ENCODE measurements at places on chromosomes 2 and 18.

- no peak for DNase-seq
Observed at GRCh38 chr2:44053052-44053451, 57.3 kb upstream of the LRPPRC start.

DNA sequence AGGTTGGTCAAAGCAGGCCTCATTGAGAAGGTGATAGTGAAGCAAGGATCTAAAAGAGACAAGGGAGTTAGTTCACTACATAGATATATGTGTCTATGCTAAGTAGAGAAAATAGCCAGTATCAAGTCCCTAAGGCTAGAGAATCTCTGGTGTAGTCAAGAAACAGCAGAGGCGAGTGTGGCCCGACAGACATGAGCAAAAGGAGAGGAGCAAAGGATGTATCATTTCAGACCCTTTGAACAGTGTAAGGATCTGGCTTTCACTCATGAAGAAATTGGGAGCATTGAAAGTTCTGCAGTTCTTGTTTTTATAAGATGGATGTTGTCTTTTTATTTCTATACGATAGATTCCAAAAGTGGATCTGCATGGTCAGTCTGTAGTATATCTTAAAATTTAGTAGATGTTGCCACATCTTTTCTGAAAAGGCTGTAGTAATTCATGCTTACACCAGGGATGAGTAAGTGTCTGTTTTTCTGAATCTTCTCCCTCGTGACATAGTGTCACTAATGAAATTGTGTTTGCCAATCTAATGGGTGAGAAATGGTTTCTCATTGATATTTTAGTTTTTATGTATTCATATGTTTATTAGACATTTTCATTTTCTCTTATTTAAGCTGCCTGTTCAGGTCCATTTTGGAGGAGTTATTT, 18.8 kb downstream of the SP100 start:
- DNase-seq = no peak

- no peak for DNase-seq
Observed at GRCh38 chr2:230184727-230185578, 34.8 kb downstream of the SP110 start.

- DNase-seq = no peak
Observed at GRCh38 chr2:25339211-25339674, 2.5 kb downstream of the DNMT3A start.

DNA sequence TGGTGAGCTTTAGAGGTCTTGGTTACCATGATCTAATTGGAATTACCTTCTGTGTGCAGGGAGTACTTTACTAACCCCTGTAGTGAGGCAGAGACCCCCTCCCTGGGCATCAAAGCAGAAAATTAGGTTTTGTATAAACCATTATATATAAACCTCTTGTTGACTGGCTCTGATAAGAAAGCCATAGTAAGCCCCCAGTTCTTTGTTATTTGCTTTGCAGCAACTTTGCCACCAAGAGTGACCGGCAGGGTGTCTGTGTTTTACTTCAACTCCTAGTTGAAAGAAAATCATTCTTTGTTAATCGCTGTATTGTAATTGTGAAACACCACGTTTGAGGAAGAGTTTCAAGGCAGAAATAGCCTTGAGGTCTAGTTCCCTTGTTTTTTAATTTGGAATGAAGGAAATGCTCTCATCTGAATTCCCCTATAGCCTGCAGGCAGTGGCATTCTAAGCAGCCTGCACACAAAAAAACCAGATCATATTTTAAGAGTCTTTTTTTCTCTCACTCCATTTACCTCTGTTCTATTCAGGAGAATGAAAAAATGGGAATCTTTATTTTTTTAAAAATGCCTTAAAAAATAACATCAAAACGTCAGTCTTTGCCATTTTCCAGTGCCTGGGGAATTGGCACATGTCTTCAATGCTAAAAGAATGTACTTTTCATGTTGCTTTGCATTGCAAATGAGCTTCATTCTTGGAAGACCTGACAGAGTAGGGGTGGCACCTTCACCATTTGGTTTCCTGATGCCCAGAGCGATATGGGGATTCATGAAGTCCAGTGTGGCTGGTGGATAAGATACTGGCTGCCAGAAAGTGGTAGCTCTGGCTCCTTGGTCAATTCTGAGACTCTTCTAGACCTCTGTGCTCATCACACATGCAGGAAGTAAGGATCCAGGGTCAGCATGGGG, 338.1 kb downstream of the SLC4A3 start:
- DNase-seq = no peak

Measured in AG08395 (cell line).